ENCODE measurements at places on chromosomes 2 and 18.

DNA sequence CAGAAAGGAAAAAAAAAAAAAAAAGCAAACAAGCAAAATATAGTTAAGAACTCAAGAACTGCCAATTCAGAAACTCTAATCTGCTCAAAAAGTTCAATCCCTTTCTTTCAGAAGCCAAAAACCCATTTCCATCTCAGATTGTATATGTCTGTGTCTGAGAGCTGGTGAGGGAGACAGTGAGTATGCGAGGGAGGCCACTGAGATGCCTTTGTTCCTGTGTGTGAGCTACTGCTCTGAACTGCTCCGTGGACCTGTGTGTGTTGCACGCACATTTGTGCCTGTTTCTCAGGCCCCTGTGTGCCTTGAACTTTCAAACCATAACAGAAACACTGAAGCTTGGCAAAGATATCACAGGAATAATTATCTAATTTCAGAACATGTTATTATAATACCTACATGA lies 2.5 kb upstream of the PKDCC start:
- no peak for DNase-seq

DNA sequence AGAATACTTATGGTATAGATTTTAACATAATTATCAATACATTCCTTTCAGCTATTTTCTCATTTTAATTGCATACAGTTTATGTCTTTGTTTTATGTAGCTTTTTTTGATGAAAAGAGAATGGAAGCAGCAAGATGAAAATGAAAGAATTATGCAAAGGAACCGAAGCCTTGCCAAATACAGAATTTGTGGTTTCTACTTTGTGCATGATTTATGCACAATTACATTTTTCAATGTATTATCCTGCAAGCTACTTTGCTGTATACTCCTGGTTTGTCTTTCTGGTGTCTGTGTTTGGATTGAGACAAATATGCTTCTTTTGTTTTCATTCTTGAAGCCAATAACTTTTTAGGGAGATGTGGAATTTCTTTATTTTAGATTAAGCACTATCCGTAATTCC lies 1642.6 kb upstream of the CELF4 start:
- no peak for DNase-seq

DNA sequence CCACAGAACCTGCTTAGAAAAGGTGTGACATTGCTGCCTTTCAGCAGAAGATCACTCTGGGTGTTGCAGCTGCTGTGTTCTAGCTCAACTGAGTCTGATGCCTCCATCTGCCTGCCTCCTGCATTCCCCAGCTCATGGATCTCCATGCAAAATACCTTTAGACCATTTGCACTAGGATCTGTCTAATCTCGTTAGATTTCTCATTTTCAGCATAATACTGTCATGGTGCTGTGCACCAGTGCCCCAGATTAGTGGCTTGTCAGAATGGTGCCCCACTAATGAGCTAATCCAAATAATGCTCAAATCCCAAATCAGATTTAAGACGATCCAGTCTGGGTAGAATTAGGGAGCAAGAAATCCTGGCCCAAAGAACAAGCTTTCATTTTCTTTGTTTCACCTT lies 284.4 kb upstream of the PARD3B start:
- DNase-seq, result no peak

- peak; percentile 9 for DNase-seq
Observed at GRCh38 chr2:230230087-230230486, 4.6 kb downstream of the SP140 start.

DNA sequence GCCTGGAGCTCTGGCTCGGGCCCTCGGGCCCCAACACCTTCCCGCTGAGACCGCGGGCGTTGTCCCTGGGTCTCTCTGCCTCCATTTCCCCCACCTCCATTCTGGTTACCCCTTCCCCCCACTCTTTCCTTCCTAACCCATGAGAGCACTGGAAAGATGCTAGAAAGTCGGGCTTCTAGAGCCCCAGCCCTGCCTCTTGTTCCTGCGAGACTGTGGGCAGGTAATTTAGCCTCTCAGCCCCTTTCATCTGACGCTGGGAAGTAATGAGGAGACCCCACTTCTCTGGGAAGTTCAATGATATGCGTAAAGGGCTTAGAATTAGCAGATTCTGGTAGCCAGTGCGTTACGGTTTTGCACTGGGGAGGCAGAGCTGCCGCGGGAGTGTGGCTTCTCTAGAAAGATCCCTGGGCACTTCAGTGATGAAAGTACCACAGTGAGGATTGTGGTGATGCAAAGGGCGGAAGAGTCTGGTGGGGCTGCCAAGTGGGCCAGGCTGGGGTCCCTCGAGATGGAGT lies 16.2 kb upstream of the ECEL1 start:
- DNase-seq, result no peak

- DNase-seq, result no peak
Observed at GRCh38 chr2:240393831-240394410, 41.5 kb upstream of the GPC1 start.

- no peak for DNase-seq
Observed at GRCh38 chr2:16165518-16166326, 225.4 kb downstream of the MYCN start.

DNA sequence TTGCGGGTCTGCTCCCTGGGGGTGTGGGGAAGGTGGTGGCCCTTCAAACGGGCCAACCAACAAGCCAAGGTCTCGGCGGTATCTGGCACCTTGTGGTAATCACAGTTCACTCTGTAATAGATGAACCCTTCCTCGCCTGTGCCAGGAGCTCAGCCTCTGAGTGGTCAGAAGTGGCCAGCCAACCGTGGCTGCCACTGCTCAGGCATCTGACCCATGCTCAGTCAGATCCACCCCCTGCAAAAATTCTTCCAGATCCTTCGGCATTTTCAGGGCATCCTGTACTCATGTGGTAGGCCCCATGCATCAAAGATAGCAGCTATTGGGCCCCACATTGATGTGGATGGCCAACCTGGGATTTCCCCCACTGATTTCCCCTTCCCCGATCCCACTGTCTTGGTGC lies 39.6 kb upstream of the SERPINE2 start:
- no peak for DNase-seq

DNA sequence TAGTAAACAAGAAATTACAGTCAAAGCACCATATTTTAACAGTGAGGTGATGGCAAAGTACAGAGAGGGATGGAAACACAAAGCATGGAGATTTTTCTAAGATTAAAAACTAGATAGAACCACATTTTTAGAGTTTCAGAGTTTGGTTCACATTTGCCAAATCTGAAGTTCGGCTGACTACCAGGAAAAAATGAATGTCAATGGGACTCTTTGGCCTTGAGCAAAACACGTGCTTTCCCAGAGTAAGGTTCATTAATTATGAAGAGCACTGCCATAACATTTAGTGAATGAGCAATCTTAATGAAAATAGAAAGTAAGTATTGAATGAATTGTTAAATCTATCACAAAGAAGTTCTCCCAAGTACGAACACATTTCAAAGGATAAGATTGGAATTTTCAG lies 571.2 kb upstream of the VRK2 start:
- DNase-seq, result no peak

DNA sequence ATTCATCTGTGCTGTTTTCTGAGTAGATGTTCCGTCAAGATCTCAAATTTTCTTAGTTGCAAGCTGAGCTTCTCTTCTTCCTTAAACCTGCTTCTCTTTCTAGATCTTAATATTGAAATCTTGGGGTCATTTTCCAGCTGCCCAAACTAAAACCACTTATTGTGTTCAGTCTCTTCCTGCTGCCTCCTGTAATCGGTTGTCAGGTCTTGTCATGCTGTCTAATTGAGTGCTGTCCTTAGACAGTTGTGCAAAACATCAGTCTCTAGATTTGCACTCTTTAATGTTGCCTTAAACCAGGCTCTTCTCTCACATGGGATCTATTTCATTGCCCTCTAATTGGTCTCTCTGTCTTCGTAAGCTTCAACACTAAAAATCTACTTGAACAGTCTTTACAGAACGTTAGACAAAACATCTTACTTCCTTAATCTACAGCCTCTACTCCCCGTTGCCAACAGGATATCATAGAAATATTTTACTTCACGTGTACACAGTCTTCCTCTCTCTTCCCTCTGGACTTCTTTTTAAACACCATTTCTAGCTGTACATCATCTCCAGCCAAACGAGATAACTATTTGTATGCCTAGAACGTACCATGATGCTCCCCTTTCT lies 34.9 kb downstream of the GPD2 start:
- DNase-seq, result no peak

- DNase-seq, result peak; percentile 76
Observed at GRCh38 chr18:623761-624620, 27.2 kb downstream of the CLUL1 start.

DNA sequence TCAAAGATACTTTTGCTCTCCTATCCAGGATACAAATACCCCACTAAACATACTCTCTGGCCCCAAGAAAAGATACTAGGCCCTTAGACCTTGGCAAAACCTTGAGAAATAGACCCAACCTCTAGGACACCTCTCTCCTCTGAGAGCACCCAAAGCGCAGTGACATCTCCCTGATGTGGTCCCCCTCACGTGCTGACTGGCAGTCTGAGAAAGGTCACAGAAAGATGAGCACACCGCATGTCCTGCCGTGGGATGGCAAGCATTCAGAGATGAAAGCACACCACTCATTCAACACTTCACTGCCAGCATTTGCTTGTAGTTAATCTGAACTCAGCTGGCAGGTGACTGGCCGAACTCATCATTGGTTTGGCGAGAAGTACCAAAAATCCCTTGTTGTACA lies 6.1 kb upstream of the TBC1D8 start:
- DNase-seq, result no peak

DNA sequence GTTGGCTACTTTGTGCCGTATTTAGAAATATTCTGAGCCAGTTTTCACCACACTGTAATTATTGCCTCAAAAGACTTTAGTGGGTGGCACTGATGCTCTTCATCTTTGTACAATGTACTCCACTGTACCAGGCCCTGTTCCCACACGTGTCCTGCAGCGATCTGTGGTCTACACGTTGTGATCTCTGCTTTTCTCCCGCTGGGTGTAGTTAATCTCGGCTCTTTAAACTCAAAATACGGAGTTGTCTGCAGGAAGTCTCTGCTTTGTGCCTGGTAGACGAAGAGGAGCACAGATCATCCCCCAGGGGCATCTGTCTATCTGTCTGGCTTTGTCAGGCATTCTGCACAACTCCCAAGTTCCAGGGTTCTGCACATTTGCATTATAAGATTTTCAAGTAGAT lies 12.1 kb upstream of the GREB1 start:
- no peak for DNase-seq

DNA sequence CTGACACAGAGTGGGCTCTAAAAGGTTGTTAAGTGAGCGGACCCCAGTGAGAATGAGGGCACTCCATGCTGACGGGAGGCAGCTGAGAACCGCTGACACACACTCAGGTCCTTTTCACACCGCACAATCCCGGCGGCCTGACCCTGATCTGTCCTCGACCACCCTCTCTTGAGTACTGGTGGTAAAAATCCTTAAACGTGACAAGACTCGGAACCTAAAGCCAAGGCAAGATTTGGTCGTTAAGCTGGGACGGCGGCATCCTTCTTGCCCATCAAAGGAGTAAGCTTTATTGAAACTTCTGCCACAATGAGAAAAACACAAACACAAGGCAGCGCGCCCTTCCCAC lies 569 bp downstream of the TMX3 start:
- DNase-seq, result no peak

GRCh38 chr2:99636144-99637034 lies 146.6 kb upstream of the REV1 start:
- peak; percentile 22 for DNase-seq

GRCh38 chr2:36493306-36493705 lies 104.7 kb downstream of the FEZ2 start:
- no peak for DNase-seq

DNA sequence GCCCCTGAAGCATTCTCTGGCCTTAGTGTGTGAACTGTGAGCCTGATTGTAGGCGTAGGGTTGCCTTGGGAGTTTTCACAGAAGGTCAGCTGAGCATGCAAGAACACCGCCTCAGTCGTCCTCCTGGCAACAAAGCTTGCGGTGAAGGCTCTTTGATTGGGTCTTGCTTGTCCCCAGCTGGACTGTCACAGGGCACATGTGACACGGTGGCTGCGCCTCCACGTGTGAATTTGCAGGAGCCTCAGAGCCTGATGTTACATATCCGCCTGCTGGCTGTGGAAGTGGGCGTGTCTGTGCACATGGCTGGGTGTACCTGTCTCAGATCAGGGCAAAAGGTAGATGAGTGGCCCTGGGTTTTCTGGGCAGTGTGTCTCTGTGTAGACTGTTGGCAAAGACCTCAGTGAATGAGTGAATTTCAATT lies 228.7 kb downstream of the HAUS1 start:
- no peak for DNase-seq

GRCh38 chr2:28219138-28219537 lies 173.5 kb upstream of the FOSL2 start:
- DNase-seq, result no peak

DNA sequence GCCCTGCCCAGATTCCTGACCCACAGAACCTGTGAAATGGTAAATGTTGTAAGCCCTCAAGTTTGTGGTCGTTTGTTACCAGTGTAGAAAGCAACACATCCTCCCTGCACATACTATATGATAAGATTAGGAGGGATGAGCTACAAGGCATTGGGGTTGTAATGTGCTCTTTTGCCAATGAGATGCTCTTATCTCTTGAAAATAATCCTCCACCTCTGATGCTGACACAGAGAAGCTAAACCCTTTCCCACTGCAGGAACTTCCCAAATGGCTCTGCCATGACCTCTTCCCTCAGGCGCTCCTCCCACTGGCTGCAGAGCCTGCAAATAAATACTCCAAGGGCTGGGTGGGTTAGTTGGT lies 23.5 kb downstream of the CDC42EP3 start:
- DNase-seq, result no peak

GRCh38 chr2:227378371-227378782 lies 729 bp downstream of the TM4SF20 start:
- peak; percentile 73 for DNase-seq

DNA sequence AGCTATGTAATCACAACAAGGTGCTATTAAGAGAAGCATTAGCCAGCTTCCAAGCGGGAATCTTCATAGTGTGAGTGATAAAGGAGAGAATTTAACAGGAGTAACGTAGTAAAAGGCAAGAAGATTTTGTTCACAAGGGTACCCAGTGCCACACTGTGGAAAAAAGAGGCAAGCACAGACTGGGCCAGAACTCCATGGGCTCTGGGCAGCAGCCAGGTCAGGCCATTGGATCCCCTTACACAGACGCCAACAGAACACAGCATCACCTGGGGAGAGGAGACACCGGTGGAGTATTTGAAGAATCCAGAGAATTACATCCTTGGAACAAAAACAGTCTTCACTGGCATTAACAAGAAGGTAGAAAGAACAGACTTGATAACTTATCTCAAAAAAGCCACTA lies 21.2 kb downstream of the AMER3 start:
- DNase-seq, result no peak

- DNase-seq, result no peak
Observed at GRCh38 chr2:143453981-143454511, 324.8 kb downstream of the ARHGAP15 start.

- DNase-seq, result no peak
Observed at GRCh38 chr2:39377226-39377939, 59.7 kb downstream of the MAP4K3 start.

- DNase-seq, result no peak
Observed at GRCh38 chr2:40166006-40166405, 285.9 kb downstream of the SLC8A1 start.

DNA sequence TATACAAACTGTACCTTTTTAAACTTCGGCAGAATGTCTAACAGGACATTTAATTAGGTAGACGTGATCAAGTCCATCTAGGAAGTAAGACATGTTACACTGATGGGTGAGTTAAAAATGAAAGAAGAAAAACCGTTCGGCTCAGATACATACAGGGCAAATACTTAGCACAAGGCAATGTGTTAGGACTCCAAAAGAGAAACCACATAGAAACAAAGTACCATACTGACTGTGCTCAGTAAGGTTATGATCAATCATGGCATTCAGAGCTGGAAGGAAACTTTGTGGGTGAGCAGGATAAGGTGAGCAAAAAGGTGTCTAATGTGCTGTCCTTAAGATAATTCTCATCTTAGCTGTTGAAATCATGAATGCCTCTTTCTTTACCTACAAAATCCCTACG lies 211.9 kb downstream of the STK39 start:
- DNase-seq, result no peak
